Endothelial cell (in vitro differentiated cells): ENCODE measurements at places on chromosomes 7 and 10.

GRCh38 chr10:38156416-38157269, 62.5 kb downstream of the ZNF37A start:
- no peak for DNase-seq

DNA sequence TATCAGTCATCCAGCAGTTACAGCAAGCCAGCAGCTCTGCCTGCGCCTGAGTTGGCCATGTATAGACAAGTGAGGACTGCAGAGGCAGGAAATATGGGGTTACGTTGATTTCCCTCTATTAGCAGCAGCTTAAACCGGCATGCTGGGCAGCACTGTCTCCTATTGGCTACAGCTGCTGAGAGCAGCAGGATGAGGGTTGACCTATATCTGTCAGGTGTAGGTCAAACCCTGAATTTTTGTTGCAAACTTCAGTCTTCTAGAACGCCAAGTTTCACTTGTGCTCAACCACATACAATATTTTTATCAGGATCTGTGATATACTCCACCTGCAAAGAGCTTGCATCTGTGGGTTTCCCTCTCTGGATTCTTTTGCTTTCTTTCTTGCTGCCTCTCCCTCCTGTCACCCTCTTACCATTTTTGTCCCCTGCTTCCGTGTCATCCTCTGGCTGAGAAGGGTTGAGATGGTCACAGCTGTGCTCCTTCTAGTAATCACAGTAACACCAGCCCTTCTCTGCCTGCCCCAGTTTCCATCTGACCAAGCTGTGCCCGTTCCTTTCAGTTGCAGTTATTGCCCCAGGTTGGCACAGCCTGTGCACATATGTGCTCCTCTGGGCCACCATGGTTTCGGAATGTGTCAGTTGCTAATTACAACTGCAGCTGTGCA, 23.8 kb upstream of the GLCCI1 start:
- DNase-seq = no peak

DNA sequence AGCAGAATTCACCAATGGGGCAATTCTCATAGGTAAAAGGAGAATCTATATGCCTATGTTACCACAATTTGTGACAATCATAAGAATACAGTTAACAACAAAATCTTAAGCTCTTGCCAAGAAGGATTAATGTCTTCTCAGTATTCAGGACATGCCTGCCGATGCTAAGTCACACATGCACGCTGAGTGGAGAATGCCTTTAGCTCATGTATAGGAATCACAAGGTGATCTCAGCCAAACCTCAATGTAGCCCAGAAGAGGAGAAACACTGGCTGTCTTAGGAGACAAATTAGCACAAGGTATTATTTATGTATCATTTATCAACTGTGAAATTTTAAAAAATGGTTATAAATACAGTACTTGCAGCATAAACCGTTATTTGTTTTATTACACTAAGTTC, 2.7 kb downstream of the HTR7 start:
- DNase-seq = no peak

GRCh38 chr7:74579800-74580685, 77.5 kb upstream of the GTF2I start:
- DNase-seq = no peak
